Foreskin melanocyte (primary cell): ENCODE measurements at places on chromosomes 13 and 19.

DNA sequence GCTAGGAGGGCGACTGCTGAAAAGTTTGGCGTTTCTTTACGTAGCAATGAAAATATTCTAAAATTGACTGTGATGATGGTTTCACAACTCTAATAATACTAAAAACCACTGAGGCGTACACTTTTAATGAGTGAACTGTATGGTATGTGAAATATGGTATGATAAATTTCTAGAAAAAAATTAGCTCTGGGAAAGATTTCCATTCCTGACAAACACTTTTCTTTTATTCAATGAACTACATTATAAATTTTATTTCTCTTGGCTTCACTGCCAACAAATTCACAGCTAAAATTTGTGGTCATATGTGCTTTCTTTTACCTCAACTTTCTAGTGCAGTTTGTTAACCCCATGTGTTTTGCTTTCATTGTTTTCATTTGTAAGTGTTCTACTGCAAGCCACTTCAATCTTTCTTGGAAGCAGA lies 11.1 kb downstream of the ZC3H13 start:
- no peak for DNase-seq

- no peak for DNase-seq
Observed at GRCh38 chr19:55553217-55554182, 8.2 kb upstream of the SBK3 start.

DNA sequence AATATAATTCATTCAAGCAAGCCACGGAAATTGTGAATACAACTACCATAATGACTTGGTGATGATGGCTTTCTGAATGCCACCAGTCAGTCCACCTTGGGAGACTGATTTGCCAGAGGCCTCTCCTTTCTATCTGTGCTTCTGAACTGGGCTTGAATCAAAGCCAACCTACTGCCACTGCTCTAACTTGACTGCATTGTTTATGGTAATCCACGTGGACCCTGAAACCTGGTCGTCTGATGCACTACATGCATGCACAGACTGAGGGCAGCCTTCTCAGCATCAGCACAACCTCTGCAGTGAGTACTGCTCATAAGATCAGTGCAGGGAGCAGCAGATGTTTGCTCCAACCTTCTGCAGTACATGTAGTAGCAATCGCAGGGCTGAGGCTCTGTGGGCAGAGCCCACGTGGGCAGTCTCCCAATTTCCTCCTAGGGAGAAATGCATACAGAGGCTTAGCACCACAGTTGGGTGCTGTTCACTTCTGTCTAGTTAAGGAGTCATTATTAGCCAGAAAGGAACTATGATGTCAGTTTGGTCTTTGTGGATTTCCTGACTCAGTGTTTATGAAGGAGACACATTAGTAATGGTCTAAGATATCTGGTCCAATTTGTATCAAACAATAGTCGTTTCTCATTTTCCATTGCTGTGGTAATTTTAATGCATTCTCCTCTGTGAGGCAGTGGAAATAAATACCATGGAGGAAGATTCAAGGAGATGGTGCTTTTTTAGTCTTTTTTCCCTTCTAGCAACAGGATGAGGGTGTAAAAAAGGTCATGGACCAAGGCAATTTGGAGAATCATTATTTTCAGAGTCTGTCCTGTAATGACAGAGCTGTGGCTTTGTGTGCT lies 82.5 kb downstream of the AKAP11 start:
- peak; percentile 90 for DNase-seq

GRCh38 chr19:34365463-34366401 lies 736 bp downstream of the GPI start:
- DNase-seq: peak; percentile 28

DNA sequence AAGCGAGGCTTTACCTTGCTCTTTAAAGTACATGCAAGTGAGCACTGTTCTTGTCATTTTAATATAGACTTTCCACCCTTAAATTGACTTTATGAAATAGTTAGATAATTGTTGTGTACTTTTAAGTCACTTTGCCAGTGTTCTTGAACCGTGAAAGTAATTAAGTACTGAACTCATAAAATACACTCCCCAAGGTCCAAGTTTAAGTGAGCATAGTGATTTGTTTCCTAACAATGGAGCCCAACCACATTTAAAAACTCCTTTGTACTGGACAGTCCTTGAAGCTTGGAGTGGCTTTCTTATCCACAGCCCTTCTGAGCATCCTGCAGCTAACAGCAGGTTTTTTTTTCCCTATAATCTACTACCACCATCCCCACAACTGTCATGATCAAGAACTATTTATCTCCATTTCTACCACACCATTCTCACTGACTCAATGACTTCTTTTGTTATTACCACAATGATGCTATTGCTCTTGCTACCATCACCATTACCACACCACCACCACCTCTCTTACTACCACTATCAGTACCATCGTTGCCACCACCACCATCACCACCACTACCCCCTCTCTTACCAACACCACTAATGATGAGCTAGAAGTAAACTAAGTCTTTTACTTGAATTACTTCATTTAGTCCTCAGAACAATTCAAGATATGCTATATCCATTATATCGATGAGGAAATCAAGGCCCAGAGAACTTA lies 452.6 kb downstream of the DIAPH3 start:
- DNase-seq: no peak

DNA sequence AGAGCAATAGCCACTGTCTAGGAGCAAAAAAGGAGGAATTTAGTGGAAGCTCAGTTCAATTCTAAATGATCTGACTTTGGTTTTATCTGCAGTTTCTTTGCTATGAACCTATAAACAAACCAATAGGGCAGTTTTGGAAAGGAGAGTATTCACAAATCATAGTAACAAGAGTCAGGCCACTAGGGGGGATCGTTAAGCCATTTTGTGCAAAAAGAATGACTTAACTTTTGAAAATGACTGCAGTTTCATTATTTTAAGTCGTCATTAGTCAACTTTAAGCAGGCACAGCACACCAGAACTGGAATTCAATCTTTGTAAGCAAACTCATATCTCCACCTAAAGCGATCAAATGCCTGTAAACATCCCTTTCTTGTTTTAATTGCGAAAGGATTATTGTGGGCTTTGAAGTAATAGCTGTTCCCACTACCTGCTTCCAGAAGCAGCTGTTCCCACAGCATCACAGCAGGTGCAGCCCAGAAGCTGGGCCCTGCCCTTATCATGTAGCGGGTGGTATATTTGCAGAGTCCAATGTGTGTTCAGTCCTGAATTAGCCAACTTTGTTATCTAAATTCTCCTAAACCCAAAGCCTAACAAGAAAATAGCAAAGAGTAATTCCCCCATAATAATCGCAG lies 51.5 kb downstream of the SOX21 start:
- peak; percentile 5 for DNase-seq
